ENCODE measurements at places on chromosomes 4 and X.

GRCh38 chr4:174709526-174709925, 119.5 kb downstream of the GLRA3 start:
- DNase-seq = no peak

DNA sequence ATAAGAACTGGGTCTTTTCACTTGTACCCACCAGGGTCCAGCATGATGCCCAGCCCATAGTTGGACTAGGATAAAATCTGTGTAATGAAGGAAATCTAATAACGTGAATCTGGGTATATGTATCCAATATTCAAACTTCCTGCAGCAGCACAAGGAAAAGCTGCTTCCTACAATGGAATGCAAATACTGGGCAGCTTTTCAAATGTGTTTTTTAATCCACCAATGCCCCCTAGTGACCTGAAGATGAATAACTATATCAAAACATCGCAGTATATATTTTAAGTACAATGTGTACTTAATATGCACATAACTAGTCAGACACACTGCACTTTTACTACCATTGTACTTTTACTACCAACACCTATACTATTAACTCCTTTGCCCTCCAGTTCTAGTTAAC, 5.3 kb downstream of the APOO start:
- no peak for DNase-seq

DNA sequence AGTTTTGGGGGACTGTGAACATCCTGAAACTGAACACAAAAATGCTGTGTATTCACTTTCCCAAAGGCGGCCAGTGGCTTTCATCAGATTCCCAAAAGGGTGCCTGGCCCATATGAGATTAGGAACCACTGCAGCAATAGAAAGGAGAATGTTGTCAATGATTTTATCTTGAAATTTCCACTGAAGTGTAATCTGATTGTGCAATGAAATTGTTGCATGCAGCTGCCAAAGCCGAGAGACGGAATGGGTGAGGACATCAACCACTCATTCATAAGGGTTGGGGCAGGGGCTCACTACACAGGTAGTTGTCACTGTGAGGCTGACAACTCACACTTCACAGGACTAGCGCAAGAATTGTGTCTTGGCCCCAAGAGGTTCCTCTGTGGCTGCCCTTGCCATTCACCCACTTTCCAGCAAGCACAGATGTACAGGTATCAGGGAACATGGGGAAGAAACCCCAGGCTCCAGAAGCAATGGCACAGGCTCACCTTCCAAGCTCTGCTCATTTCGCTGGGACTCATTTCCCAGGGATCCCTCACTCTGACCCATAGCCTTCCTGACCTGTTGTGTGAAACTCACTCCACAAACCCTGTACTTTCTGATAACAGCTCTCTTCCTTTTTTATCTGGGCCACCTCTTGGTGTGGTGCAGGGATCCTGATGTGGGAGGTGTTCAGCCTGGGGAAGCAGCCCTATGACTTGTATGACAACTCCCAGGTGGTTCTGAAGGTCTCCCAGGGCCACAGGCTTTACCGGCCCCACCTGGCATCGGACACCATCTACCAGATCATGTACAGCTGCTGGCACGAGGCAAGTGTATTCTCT, 48.8 kb downstream of the BMX start:
- no peak for DNase-seq

DNA sequence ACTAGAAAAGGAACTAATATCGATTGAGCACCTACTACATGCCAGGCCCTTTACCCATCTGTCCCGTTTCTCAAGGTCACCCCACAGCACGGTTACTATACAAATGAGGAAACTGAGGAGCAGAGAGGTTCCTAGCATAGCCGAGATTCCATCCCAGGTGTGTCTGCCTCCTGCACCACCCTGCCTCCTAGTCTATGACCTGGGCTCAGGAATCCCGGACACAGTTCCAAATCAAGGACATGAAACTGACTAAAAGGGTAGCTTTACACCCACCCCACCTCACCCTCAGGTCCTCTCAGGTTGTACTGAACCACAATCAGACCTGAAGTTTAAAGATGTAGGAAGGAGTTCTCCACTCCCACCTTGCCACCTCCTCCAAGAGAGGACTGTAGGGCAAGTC, 55.6 kb downstream of the APBB2 start:
- no peak for DNase-seq

DNA sequence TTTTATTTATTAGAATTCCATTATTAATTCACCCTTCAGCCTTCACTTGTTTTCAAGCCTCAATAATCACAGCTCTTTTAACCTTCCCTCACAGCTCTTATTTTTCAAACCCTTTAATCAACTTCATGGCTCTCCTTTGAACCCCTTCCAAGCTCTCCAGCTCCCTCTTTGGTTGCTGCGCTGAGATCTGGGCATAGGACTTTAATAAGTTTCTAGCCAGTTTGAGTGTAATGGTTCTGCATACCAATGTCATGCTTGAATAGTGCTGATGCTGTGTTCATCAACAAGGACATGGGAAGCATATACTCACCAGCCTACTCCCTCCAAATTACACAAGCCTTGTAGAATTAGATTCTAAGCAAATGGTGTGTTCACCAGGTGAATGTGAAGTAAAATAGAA, 3.5 kb upstream of the RNF212 start:
- DNase-seq = no peak
